ENCODE measurements at places on chromosomes 16 and 17.

- DNase-seq, result no peak
These were observed 3.3 kb downstream of the SULT1A1 start for GRCh38 chr16:28606291-28607115.

DNA sequence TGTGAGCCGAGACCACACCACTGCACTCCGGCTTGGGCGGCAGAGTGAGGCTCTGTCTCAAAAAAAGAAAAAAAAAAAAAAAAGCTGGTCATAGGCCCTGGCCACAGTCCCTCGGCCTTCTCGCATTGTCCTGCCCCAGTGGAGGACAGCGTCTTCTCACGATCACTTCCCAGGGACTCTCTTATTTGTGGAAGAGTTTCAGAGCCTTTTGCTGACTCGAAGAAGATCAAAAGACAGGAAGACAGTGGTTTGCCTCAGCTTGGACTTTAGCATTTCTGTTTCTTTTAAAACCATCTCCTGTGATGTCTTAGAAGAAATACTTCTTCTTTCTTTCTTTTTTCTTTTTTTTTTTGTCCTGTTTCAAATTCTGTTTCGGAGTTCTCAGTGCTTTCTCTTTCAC, 210.0 kb downstream of the FTO start:
- DNase-seq, result no peak

DNA sequence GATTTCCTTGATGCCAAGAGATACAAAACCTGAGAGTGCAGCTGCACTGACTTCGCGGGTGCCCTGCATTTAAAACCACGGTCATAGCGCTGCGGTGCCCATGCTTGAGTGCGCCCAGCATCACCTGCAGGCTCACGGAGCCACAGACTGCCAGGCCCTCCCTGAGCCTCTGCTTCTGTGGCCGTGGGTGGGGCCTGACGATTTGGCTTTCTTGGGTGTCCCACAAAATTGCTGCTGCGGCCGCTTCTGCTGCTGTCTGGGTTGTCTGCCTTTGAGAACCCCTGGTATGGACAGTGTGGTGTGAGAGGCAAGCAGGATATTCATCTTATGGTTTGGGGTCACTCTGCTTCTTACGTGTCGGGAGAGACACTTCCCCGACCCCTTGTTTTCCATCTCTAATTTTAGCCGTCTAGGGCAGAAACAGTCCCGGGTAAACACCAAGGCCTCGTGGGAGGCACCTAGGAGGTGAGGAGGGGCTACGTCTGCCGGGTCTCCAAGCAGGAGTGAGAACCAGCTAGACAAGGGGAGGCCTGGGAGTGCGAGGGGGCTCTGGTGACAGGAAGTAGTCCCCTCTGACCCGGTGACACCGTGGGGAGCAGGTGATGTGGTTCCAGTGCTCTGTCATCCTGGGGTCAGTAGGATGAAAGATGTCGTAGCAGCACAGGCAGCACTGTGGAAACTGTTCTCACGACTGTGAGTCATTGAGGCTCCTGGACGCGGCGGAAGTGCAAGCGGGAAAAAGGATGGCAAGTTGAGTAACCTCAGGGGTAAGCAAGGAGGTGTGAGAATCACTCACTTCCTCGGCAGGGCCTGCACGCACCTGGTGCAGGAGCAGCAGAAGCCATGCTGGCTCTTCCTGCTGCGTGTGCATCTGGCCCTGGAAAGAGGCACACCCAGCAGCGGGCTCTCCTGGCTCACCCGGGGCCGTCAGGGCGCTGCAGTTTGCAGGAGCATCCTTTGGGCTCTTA, 176.3 kb downstream of the RPTOR start:
- no peak for DNase-seq

DNA sequence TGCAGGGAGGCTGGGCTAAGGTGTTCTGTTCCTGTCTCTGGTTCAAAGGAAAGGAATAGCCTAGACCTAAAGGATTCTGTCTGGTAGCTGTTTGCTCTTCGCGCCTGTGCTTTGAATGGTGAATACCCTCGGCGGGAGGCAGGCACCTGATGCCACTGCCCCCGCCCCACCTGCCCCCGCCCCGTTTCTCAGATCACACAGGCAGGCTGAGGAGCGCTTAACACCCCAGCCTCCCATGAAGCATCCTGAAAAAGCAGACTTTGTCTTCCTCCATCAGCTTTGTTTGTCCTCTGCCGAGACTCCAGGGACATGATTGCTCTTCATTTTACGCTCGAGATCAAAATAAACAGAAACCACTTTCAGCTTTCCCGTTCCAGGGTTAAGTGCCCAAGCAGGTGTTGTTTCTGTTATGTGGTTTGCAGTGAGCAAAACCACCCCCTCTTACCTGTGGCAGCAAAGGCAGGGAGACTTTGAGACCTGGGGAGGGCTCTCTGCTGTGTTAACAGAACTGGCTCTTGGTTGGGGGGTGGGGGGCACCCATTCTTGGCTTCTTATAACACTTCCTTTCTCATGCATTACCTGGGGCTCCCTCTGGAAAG, 452.1 kb downstream of the WWOX start:
- peak; percentile 89 for DNase-seq

- DNase-seq, result no peak
These were observed 35.9 kb downstream of the NACA2 start for GRCh38 chr17:61555127-61555566.

DNA sequence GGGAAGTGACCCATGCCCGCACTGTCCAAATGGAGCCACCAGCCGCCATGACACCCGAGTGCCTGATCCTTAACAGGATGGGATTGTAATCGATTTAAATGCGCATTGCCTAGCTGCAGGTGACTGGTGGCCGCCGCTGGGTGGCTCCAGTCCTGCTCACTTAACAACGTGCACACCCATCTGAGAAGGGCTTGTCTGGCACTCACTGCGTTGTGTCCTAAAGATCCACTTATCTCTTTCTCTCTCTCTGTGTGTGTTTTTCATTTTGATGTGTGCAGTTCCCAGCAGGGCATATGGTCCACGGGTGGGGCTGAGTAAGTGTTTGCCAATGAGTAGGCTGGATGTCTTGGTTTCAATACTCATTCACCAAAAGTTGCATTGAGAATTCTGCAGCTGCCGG, 80.6 kb downstream of the IRF8 start:
- no peak for DNase-seq

DNA sequence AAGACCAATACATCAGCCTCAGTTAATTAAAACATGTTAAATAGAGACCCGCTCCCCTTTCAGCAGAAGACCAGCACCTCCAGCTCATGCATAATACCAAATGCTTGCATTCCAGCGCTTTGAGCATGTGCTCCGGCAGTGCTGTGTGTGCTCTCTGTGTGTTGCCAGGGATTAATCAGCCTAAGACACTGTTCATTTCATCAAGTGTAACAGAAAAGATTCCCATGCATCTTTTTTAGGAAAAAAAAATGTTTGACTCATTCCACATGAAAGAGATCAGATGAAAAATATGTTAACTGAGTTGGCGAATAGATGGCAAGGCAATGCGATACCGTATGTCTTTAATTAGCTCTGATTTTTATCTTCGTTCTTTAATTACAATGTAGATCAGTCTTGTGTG, 187.6 kb downstream of the RPTOR start:
- no peak for DNase-seq

Measured in DMS79 treated with DMSO at 0.1 percent for 48 hours (cell line).